ENCODE measurements at places on chromosomes 6 and 20.

DNA sequence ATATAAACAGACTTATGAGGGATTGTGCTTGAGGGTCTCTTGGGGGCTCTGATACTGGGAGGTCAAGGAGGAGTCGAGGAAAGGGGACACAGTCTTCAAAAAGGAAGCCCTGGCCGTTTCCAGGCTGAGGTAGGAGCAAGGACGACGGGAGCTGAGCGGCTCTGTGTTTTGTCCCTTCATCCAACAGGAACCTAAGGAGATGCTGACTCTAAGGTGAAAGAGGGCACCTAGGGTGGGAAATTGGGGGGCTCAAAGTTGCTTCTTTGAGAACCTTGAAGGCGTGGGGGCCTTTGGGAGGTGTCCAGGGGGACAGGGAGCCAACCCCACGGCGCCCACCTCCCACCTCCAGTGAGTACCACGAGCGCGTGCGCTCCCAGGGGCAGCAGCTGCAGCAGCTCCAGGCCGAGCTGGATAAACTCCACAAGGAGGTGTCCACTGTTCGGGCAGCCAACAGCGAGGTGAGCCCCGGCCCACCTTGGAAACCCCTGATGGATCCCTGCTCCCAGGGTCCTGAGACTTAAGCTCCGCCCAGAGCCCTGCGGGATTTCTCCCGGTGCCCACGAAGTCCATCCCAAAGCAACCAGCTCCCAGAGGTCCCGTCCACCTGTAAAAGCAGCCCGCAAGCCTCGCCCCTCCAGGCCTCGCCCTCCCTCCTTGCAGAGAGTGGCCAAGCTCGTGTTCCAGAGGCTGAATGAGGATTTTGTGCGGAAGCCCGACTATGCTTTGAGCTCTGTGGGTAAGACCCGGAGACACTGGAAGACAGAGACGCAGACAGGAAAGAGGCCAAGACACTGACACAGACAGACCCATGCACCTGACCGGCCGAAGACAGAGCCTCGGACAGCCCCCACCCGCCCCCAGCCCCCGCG, 2.9 kb downstream of the SPAG4 start:
- DNase-seq, result no peak

- DNase-seq, result no peak
These were observed 90.2 kb upstream of the SULF2 start for GRCh38 chr20:47875297-47876025.

DNA sequence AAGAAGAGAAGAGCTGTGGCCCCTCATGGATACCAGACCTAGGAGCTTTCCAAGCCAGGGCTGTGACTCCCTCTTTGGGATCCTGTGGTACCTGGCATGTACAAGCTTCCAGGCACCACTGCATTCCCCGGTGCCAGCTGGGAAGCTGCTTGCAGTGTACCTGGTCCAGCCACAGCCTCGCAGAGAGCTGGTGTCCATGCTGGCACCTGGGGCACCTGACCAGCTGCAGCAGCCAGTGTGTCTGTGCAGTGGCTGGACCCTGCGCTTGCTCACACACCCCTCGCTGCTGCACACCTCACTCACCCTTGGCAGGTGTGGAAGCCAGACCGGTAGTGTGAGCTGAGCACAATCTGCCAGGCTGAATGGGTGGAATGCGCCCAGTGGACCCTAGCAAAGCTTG, 190.9 kb upstream of the MAN1A1 start:
- DNase-seq, result no peak

DNA sequence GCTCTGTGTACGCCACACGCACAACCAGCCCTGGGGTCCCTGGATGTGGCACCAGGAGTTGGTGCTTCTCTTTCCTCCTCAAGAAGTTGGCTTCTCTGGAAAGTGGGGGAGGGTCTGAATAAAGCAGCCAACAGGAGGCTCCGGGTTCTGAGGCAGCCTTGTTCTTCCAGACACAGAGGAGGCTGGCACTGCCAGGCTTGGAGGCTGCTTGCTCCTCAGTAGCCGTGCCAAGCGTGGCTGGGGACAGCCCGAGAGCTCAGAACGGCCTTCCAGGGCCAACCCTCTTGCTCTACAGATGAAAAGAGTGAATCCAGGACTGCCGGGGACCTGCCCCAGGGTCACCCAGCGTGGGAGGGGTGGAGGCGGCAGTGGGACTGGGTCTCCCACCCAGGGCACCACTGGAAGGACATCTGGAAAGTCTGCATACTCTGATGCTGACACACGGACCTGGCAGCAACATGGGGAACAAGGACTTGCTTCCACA, 70.4 kb downstream of the SLC22A23 start:
- no peak for DNase-seq

DNA sequence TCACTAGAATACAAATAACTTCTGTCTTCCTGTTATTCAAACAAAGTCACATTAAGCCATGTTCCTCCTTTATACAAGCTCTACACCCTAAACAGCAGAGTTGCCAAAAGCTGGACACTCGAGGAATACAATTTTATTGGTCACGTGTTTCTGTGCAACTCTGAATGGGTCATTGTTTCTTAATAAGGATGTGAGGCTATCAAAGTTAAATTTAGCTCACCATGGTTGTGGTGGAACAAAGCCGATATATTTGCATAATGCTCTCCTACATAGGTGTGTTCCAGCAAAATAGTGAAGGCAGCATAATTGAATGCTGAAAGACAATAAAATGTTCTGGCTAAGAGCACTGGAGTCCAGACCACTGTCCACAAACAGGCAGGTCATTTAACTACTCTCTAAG, 36.9 kb upstream of the CD2AP start:
- no peak for DNase-seq

- no peak for DNase-seq
These were observed 179.3 kb upstream of the DTNBP1 start for GRCh38 chr6:15841937-15842726.

GRCh38 chr6:16320533-16321340, 82.3 kb downstream of the GMPR start:
- no peak for DNase-seq

DNA sequence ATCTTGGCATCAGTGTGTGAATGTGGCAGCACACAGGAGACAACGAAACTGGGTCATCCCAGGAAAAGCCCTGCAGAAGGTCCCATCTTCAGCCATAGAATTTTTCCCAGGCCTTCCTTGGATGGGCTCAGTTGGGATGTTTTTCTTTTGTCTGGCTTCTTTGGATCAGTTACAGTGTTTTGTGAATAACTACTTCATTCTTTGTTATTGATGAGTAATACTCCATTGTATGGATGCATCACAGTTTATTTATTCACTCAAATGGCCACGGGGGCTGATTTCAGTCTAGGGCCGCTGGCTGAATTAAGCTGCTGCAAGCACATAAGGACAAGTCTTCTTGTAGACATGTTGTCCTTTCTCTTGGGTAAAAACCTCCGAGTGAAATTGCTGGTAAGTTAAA, 81.3 kb upstream of the CD93 start:
- no peak for DNase-seq

GRCh38 chr6:109118871-109119354, 23.6 kb downstream of the CEP57L1 start:
- no peak for DNase-seq

- no peak for DNase-seq
These were observed 42.1 kb upstream of the SLC22A3 start for GRCh38 chr6:160305926-160306713.

GRCh38 chr20:61902221-61902869, 163.3 kb downstream of the TAF4 start:
- no peak for DNase-seq

- no peak for DNase-seq
These were observed 31.5 kb downstream of the NINL start for GRCh38 chr20:25553819-25554296.

GRCh38 chr20:15446373-15446772, 1109.0 kb upstream of the FLRT3 start:
- DNase-seq, result peak; percentile 66

DNA sequence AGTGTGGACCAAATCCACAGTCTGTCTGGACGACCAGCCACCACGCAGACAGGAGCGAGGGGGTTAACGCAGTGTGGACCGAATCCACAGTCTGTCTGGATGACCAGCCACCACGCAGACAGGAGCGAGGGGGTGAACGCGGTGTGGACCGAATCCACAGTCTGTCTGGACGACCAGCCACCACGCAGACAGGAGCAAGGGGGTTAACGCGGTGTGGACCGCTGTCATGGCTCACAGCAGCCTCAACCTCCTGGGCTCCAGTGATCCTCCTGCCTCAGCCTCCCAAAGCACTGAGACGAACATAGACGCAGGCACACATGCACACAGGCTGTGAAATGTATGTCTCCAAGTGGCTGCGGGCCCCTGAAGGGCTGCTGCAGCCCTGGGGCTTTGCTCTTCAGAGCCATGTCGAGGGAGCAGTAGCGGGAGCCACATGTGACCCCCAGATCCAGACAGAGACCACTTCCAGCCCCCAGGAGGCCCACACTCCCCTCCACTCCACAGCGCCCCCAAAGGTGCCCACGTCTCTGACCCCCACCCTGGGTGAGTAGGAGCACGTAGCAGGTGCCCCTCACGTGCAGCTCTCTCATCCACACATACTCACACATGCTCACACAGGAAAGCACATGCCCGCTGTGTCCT, 98.1 kb downstream of the YTHDF1 start:
- DNase-seq, result no peak

- DNase-seq, result no peak
These were observed 19.4 kb upstream of the KCNK16 start for GRCh38 chr6:39341937-39342336.

DNA sequence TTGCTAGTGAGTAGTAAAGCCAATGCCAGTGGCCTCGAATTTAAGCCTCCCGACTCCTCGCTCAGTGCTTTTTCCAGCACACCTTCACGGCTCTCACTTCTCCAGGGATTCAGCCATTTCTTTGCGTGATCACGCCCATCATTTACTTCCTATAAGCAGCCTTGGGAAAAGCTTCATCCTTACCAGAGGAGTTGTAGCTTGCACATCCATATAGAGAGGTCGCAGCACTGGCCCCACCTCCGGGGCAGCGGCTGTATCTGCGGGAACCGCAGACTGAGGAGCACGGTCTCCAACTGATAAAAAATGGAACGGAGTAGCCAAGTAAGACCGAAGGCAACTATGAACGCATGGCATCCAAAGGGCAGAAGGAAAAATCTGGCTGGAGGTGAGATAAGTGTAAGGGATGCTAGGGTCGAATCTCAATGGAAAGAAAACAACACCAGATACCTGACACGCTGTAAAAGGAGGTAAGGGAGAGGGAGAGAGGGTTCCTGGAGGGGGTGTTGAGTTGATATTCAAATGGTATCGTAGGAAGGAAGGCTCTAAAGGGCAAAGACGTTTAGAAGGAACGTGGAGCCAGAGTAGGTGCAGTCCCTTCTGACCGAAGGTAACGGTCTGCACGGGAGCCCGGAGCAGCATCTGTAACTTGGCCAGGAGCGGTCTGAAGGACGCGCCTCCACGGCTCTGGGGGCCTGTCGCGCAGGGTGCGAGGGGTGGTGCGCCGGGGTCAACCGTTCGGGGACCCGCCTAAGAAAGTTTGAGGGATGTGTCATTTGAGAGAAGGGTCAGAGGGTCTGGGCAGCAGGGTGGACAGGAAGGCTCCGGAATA, 640 bp downstream of the NFS1 start:
- no peak for DNase-seq

GRCh38 chr6:48134246-48134645, 23.2 kb upstream of the PTCHD4 start:
- DNase-seq, result no peak

GRCh38 chr6:167130712-167131684, 8.1 kb downstream of the CCR6 start:
- no peak for DNase-seq

DNA sequence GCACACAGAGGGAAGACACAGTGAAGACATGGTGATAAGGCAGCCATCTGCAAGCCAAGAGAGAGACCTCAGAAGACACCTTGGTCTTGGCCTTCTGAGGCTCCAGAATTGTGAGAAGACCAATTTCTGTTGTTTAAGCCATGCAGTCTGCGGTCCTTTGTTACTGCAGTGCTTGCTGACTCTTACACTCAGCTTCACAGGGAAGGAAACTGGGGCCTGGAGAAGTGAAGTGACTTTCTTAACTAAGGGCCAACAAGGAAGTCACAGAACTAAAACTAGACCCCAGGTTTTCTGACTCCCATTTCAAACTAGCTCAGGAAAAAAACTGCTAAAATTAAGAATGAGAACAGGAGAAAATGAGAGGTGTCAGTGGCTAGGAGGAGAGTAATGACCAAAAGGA, 74.3 kb downstream of the TNFRSF21 start:
- DNase-seq, result no peak

- DNase-seq, result no peak
These were observed 72.8 kb upstream of the SPTLC3 start for GRCh38 chr20:12936020-12936419.

GRCh38 chr6:63572747-63573075, 431 bp downstream of the LOC128125822 start:
- no peak for DNase-seq

DNA sequence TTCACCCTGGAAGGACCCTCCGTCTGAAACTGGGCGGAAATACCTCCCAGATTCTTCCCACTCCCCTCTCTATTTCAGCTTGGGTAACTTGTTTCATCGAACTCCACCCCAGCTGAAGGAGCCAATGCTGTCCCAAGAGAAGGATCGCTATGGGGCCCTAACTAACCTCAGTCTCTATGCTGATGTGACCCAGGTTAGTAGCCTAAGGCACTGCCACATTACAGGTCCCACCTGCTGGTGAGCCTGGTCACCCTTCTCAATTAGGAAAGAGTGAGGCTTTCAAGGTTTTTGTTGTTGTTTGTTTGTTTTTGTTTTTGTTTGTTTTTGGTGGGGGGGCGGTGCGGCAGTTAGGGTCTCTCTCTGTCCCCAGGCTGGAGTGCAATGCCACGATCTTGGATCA, 168.4 kb downstream of the OR2B2 start:
- no peak for DNase-seq

DNA sequence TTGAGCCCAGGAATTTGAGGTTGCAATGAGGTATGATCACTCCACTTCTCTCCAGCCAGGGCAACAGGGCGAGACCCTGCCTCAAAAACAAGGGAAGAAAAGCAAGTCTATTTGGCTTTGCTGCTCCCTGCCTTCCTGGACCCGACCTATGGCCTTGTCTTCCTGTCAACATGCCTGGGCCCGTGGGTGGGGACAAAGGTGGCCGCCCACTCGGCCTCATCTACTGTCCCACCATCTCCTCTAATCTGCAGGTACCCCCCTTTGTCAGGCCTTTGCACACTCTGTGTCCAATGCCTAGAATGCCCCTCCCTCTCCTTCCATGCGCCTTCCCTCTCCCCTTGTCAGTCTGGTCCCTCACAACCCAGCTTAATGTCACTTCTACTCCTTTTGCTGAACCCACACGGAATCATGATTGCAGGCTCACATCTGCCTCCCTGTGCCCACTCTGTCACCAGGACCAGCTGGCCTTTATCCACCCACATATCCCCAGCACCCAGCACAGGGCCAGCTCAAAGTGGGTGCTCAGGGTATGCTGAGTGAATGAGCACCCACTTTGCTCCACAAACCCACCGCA, 40.3 kb downstream of the MDFI start:
- DNase-seq, result no peak

DNA sequence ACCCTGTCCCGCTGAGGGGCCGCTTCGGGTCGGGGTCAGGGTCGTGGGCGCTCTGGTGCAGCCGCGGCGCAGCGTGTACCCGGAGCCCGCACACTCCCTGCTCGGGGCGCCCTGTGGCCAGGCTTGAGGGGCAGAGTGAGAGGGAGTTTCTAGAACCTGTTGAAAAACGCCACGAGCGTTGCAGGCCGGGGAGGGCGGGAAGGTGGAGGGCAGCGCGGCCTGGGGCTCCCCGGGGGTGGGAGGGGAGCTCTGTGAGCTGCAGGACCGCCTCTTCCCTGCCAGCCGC, 539 bp upstream of the BHLHE23 start:
- DNase-seq, result no peak

Data from mesothelial cell of epicardium (in vitro differentiated cells).